ENCODE measurements at places on chromosomes 2 and 18. TPM values are rescaled to one million over a fixed set of nuclear protein-coding genes. Genes with fewer than 3 reads are reported as not detected.

DNA sequence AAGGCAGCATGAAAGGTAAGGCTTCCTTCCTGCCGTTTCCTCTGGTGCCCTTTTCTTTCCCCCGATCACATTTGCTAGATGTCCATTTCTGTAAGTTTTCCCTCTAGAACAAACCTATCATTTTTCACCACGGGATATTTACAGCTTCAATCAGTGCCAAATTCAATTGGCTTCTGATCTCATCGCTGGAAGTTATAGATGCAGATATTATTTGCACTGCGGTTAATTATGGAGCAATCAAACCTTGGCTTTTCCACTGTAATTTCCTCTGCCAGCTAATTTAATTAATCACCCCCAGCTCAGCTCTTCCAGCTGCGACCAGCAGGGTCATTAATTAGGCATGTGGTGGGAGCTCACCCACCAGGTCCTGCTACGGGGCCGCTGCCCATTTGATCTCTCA lies 86.1 kb downstream of the GBX2 start:
- no peak for DNase-seq

DNA sequence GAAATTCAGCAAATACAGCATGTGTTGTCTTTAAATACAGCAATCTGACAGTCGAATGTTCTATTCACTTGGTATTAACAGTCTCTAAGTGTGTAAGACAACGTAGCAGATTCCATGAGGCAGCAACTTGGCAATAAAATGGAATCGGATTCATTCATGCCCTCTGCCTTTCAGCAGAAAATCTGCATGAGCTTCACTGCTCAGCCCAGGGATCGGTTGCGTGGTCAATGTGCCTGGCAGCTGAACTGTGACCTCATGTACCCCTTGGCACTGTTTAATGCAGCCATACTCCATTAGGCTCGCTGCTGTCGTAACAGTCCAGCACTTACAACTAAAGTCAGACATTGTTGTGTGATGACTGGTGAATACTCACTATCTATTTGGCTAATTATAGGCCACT lies 17.7 kb upstream of the RGPD4 start:
- DNase-seq = no peak

- DNase-seq = no peak
These were observed 209.2 kb upstream of the GATA6 start for GRCh38 chr18:21960189-21960588.

- no peak for DNase-seq
These were observed 83.1 kb downstream of the NDUFA10 start for GRCh38 chr2:239942090-239942489.

- DNase-seq = no peak
These were observed 265.0 kb upstream of the TRIB2 start for GRCh38 chr2:12451726-12452125.

DNA sequence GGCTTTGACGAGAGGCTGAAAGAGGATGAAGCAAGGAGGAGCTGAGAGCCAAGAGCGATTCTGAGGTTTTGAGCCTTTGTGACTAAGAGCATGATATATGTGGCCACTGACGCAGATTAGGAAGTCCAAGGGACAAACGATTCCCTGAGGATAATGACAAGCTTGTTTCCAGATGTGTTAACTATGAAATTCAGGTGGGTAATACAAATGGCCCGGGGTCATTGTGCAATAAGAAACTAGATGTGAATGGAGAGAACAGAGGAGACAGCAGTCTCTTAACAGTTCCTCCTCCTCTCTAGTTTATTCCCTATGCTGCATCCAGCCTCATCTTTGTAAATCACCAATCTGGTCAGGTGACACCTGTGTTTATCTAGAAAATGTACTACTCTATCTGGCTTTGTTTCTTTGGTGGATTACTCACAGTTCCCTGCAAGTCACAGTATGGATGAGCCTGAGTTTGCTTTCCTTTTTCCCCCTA lies 84.2 kb downstream of the SOCS6 start:
- DNase-seq = peak; percentile 4

DNA sequence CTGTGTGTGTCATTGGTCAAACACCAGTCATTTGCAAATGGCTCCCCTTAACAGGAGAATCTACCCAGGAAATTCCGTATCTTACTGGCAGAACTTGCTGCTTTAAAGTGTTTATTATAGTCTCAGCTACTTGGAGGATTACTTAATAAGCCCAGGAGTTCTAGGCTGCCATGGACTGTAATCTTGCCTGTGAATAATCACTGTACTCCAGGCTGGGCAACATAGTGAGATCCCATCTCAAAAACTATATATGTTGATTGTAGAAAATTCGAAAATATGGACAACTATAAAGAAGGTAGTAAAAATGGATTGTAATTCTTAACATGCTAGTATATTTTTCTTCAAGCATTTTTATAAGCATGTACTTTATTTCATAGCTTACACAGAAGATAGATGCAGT lies 4.5 kb downstream of the ATIC start:
- no peak for DNase-seq

- no peak for DNase-seq
These were observed 835.7 kb downstream of the DCDC2C start for GRCh38 chr2:4539121-4539520.

DNA sequence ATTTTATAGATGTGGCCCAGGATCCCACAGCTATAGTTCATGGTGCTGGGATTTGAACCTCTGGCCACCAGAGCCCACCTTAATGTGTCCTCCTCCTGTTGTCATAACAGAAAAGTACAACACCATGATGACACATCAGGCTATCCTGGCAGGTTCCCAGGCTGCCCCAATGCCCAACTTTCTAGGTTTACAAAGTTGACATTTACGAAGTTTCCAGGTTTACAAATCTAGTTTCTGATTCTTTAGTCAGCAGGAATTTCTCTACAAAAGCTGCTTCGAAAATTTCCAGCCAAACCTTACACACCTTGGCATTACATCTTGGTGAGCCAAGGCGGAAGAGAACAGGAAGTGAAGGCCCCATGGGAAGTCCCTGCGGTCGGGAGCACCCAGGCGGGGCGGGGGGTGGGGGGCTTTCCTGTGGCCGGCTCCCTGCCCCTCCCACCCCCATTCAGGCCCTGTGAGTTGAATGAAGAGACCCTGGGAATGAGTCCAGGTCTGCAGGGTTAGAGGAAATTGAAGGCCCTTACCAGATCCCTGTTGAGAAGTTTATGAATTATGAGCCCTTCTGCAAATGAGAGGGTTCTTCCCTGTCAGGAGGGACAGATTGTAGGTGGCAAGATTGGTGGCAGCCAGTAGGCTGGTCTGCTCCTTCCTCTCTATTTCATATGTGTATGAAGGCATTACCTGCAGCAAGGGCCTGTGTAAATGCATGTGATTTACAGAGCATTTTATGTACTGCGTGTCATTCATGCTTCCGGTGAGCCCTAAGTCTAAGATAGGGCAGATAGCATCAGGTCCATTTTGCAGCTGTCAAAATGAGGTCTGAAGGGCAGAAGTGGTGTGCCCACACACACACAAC lies 11.1 kb upstream of the IL1RN start:
- DNase-seq = no peak

DNA sequence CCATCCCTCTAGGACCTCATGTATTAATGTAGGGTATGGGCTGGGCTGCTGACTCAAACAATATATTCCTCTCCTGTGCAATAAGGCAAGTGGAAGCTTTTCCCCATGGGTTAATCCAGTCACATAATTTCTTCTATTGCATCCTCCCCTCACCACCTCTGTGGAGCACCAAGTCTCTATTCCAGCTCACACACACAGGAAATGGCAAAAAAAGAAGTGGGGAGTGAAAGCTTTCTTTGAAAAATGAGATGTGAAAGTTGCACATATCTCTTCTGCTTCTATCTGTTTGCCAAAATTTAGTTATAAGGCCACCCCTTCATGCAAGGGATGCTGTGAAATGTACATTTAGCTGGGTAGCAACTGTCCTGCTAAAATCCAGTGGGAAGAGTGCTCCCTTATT lies 121.3 kb downstream of the CDC42EP3 start:
- DNase-seq = no peak

DNA sequence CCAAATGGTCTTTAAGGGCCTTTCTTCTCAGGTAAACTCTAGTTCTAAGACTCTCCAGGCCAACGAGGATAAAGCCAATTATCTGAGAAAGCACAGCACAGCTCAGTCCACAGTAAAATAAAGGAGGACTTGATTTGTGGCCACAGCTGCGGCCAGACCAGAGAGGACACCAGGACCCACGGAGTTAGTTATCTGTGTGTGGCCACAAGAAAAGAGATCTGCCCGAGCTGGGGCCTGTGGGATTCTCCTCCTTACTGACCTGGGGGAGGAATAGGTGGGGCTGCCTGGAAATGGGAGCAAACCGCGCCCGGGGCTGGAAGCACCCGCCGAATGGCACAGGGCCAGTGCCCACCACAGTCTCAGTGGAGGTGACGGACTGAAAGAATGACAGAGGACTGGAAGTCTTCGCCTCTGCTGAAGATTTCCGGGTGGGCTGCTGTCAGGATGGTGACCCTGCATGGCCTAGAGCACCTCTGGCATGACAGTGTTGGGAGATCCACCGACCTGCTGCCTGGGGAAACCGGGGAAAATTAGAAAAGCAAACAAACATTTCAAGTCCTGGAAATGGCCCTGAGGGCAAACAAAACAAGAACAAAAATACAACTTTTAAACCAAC lies 13.3 kb downstream of the PROC start:
- DNase-seq = no peak

- no peak for DNase-seq
These were observed 20.2 kb upstream of the DARS1 start for GRCh38 chr2:136005462-136006196.

- DNase-seq = no peak
These were observed 134.3 kb downstream of the NFATC1 start for GRCh38 chr18:79529991-79530390.

GRCh38 chr18:28112056-28112470 lies 64.9 kb downstream of the CDH2 start:
- DNase-seq = peak; percentile 57

GRCh38 chr2:217756375-217757107 lies 246.3 kb downstream of the TNS1 start:
- DNase-seq = peak; percentile 66

GRCh38 chr2:227103583-227103982 lies 60.4 kb downstream of the COL4A4 start:
- no peak for DNase-seq

DNA sequence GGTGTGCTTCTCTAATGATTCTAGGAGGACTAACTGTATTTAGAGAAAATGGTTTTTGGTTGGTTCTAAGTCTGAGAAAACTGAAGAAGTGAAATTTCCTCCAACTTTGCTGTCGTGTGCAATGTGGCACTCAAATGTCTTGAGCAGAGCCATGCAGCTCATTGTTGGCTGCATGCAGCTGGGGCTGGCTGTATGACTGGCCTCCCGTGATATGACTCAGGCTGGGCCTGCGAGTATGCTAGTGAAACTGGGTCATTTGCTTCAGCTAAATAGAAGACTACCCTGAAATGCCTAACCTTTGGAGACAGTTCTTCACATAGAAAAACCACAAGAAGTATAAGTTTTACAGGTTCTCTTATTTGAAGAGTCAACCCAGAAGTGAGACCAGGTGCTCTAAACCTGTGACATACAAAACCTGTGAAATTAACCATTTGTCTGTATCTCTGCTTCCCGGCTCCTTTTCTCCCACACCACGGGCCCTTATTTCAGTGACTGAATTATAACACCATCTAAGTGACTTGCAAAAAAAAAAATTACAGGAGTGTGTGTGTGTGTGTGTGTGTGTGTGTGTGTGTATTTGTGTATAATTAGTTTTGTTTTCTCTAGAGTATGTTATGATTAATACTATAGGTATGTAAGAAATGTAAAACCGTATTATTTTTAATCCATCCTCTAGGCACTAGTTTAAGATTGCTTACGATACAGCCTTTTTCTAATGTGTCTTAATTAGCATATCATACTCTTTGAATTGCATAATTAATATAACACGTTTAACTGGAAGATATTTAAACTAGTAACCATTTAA lies 15.9 kb downstream of the POLI start:
- peak; percentile 69 for DNase-seq

DNA sequence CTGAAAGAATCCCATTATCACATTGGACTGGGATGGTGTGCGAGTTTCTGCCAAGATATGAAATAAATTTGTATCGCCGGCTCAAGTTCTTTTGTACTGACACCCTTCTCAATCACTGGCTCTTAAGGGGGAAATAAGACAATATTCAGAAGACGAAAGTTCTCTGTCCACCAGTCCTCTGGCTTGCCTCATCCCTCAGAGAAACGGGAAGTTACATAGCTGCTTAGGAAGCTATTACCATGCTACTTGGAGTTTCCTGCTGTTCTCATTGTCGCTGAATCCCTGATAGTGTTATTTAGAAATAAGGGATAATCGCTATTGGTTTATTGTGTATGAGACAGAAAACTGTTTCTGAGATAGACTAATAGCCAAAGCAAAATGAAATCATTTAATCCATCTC lies 205.0 kb upstream of the ZNF521 start:
- DNase-seq = peak; percentile 16

GRCh38 chr18:47407736-47408135 lies 156.3 kb upstream of the SKOR2 start:
- DNase-seq = no peak

- DNase-seq = no peak
These were observed 367.1 kb downstream of the ZEB2 start for GRCh38 chr2:144152817-144153271.

DNA sequence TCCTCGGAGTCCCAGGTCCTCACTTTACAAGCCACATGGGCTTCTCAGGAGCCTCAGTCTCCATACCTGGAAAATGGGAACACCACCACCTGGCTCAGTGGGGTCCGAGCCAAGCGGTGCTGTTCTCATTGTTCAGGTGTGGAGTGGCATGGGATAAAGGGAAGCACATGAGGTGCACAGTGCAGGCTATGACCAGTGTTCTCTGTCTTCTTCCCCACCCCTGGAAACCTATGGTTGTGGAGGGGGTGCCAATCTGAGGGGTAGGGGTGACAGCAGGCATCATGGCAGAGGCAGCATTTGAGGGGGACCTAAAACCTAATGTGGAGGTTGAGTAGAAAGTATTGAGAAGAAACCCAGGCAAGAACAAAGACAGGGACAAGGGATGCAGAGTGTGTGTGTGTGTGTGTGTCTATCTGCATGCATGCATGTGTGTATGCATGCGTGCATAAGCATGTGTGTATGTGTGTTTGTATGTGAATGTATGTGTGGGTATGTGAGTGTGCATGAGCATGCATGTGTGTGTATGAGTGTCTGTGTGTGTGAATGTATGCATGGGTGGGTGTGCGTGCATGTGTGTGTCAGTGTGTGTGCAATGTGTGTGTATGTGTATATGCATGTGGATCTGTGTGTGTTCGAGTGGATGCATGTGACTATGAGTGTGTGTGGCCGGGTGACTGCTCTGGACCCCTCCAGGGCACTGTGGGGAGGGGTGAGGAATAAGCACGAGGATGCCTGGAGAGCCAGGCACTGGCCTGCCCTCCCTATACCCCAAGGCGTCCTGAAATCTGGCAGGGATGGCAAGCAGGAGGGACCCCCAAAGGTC lies 4.0 kb downstream of the KIF1A start:
- no peak for DNase-seq

RAX gene
- not detected for total RNA-seq

MORN2 gene
- 8.3 TPM for total RNA-seq

AOX1 gene
- 6.1 TPM for total RNA-seq

TXNDC2 gene
- not detected for total RNA-seq

ZNF396 gene
- total RNA-seq = 0.60 TPM

CCDC85A gene
- total RNA-seq = 1.4 TPM

MYO5B gene
- 0.87 TPM for total RNA-seq

FBXO41 gene
- 0.22 TPM for total RNA-seq

IL36B gene
- total RNA-seq = not detected

SRD5A2 gene
- total RNA-seq = not detected

All from lung microvascular endothelial cell (primary cell).